ENCODE measurements at places on chromosomes 6 and 20.
A peak's percentile ranks its signal among the peaks of the same experiment; 100 is the strongest.

DNA sequence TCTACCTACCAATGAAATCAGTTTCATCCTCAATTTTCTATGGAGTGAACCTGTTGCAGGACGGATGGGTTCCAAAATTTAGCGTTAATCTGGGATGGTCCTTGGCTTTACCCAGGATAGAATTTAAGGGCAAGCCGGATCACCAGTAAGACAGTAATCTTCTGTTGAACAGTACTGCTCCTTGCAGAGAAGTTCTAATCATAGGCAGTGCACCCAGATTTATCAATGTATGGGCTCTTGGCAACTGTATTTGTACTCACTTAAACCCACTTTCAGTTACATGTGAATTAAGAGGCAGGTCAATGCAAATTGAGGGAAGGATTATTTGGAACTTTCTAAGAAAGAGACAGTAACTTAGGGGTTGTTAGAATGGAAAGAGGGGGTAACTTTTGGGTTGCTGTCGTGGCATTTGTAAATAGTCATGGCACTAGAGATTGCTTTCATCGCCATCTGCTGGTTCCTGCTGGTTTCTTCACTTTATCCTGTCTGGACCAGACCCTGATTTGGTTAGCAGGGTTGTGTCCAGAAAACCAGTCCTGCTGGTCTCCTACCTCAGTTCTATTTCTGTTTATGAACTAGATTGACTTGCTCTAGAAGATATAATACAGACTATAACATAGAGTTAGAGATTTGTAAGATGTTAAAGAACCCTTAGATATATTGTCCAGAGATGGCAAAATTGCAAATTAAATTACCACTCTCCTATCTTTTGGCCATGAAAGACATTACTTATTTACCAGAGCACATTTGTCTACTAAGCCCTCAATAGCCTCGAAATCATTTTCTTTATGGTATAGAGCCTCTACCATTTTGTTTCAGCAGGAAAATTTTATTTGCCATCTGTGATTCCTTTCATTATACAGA lies 646.3 kb downstream of the UTRN start:
- DNase-seq, result peak; percentile 34

DNA sequence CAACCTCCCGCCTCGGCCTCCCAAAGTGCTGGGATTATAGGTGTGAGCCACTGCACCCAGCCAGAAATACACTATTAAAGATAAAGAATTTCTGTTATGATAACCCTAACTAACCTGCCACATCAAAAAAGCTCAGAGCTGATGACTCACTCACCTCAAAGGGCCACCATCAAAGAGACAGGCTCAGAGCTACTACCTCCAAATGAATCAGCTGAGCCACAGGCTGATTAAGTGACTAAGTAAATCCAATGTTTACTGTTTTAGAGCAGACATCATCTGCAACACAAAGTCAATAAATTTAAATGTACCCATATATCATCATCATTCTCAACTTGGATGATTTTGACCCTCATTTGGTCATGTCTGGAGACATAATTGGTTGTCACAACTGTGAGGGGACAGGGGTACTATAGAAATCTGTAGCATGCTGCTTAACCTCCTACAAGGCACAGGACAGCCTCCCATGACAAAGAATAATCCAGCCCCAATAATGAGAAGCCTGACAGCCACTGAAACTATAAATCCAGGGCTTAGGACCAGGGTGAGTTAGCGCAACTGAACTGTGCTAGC lies 106.5 kb downstream of the ATP9A start:
- no peak for DNase-seq

- no peak for DNase-seq
Measured at GRCh38 chr6:46236752-46237151, 66.0 kb upstream of the ENPP5 start.

DNA sequence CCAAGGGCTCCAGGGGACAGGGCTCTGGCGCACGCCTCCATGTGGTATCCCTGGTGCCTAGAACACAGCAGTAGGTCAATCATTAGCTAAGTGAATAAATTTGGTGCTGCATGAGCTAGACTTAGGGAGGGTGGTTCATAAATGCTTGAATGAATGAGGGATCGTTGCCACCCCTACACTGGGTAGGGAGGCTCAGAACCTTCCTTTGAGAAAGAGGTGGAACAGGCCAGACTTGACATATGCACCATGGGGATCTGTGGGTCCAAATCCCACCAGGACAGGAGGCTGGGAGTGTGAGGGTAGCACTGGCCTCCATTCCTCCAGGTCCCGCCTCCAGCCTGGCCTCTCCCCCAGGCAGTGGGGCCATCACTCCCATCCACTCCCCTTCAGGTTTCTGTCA lies 13.8 kb downstream of the TEAD3 start:
- DNase-seq, result no peak

DNA sequence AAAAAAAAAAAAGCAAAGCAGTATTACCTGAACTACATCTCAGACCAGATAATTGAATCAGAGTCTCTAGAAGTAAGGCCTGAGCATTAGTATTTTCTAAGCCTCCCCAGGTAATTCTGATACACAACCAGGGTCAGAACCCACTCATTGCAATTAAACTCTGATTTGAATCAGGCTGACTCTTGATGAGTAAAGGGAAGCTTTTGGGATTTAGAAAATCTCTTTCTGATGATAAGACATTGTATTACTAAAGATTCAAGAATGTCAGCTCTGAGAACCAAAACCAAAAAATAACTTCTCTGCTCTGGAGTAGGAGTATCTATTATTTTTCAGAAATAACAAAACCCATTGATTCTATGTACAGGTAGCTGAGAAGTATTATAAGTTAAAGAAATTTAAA lies 100.1 kb upstream of the COL21A1 start:
- DNase-seq, result no peak

GRCh38 chr6:135983718-135984343 lies 132.3 kb downstream of the PDE7B start:
- no peak for DNase-seq

- no peak for DNase-seq
Measured at GRCh38 chr6:77425671-77426070, 37.6 kb downstream of the HTR1B start.

DNA sequence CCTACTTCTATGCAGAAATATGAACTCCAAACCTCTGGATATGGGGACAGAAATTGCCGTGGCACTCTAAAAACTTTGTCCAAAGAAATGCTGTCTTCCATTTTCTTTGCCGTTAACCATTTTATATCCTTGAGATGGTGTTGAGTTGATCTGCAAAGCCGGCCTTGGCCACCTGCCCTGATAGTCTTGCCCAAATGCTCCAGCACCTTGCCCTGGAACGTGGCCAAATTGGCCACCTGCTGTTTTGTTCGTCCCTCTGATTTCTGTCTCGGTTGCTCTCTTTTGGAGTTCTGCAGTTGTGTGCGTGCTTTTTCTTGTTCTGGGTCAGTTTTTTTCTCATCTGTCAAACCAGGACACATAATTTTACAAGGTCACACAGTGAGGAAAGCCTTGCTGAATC lies 239.7 kb upstream of the GMDS start:
- no peak for DNase-seq

DNA sequence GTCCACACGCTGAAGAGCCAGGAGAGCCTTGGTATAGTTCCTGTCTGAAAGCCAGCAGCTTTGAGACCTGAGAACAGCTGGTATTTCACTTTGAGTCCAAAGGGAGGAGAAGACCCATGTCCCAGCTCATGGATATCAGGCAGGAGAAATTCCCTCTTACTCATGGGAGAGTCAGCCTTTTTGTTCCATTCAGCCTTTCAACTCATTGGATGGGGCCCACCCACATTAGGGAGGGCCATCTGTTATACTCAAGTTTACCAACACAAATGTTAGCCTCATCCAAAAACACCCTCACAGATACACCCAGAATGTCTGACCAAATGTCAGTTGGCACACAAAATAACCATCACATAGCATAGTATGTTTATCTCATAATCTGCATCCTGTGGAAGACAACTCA lies 80.1 kb downstream of the GMDS start:
- no peak for DNase-seq

DNA sequence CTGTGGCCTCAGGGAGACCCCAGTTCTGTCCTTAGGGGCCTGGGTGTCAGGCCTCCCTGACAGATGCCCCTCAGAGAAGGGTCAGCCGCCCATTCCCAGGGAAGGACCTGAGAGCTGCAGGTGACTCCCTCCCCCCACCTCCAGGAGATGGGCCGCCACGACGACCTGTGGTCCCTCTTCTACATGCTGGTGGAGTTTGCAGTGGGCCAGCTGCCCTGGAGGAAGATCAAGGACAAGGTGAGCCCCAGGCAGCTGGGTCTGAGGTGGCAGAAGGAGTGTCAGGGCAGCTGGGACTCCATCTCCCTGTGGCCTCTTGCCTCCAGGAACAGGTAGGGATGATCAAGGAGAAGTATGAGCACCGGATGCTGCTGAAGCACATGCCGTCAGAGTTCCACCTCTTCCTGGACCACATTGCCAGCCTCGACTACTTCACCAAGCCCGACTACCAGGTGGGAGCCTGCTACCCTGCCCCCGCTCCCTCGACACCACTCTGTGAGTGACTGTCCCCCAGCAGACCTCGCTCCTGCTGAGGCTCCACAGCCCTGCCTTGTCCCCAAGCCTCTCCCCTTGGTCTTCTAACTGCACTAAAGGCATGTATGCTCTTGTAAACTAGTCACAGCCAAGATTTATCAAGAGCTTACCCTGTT lies 12.2 kb downstream of the TTBK1 start:
- no peak for DNase-seq

- no peak for DNase-seq
Measured at GRCh38 chr20:36109251-36109947, 45.1 kb upstream of the EPB41L1 start.

GRCh38 chr6:119814609-119815400 lies 465.2 kb upstream of the MAN1A1 start:
- no peak for DNase-seq

- DNase-seq, result no peak
Measured at GRCh38 chr20:35699957-35700624, 886 bp downstream of the ROMO1 start.

DNA sequence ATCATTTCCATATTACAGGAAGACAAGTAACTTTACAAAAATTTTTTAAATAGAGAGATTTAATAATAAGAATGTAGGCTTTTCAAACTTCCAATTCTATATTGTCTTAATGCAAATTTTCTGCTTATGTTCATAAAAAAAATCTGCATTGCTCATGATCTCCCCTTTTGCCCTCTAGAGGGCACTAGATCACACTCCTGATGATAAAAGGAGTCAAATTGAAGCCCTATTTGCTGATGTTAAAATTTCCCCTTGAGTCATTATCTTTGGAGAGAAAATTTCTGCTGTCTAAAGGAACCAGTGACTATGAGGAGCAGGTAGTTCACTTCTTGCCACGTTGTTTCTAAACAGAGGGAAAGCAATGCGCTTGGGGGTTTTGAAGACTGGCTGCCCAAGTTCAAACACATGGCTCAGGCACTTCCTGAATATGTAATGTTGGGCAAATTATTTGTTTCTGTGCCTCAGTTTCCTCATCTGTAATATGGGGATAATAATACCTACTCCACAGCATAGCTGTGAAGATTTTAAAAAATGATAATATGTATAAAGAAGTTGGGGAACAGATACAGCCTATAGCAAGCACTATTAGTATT lies 874.2 kb downstream of the TFAP2A start:
- no peak for DNase-seq

- no peak for DNase-seq
Measured at GRCh38 chr6:104969108-104969507, 12.2 kb downstream of the LIN28B start.

- DNase-seq, result no peak
Measured at GRCh38 chr6:84731401-84731800, 33.0 kb downstream of the TBX18 start.

DNA sequence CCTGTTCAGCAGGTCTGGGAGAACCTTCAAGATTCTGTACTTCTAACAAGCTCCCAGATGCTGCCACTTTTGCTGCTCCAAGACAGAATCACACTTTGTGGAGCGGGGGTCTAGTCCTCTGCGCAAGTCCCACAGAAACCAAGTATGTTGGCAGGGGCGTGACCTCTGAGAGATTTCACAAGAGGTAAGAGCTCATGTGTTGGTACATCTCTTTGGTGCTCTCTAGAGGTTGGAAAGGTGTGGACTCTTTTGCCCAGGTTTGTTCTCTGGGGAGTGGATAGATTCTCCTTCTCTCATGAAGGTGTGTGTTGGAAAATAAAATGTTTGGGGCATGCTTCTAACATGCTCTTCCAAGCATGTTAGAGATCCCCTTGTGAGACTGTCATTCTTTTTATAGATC lies 340.9 kb upstream of the IRAK1BP1 start:
- DNase-seq, result no peak

GRCh38 chr6:135299256-135299655 lies 118.1 kb downstream of the MYB start:
- DNase-seq, result no peak

DNA sequence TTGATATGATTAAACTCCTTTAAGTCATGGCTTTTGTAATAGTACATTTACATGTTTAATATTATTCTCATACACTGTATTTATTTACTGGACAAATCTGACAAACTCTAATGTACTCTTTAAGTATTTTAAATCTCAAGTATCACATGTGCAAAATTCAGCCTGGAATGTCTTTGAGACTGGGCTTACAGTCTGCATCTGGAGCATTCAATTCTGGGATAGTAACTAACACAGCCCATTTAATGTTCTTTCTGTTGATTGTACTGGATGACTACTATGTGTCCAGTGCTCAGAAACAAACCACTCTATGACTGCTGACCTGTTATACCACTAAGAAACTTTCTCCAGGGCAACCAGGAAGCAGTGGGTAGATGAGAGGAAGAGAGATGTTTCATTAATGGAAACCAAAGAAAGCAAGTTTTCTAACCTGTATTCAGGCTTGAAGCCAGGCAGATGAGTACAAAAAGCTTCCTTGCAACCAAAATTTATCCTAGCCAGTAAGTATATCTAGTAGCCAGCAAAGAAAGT lies 26.8 kb downstream of the FBXL4 start:
- no peak for DNase-seq

GRCh38 chr20:38939686-38940085 lies 13.5 kb downstream of the FAM83D start:
- DNase-seq, result no peak

DNA sequence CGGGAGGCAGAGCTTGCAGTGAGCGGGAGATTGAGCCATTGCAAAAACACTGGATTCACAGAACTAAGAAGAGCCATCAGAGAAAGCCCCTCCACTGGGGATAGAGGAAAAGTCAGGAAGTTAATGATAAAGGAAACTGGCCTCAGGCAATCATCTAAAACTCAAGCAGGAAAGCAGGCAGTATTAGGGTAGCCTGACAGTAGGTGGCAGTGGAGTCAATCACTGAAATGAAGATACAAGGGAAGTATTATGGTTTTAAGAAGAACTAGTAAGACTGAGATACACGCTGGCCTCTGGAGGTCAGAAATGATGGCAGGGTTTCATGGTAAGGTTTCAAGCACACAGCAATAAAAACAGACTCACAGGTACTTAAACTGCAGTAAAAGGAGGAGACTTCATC lies 578.3 kb downstream of the HACE1 start:
- DNase-seq, result no peak

DNA sequence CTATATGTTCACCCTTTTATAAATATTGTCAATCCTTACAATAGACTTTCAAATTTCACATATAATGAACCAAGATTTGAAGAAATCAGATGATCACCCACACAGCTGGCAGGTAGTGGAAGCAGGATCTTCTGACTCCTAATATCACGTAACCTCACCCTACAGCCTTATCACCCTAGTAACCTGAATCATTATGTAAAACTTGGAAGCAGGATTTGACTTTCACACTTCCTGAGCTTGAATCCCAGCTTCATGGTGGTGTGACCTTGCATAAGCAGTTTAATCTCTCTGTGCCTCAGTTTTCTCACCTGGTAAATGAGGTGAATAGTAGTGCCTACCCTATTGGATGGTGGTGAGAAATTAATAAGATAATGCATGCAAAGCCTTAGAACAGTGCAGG lies 16.4 kb downstream of the SPTLC3 start:
- no peak for DNase-seq

- DNase-seq, result no peak
Measured at GRCh38 chr20:1673424-1673823, 15.8 kb upstream of the SIRPG start.
